ENCODE measurements at places on chromosomes 1 and 21.

- DNase-seq = no peak
Observed at GRCh38 chr1:116256875-116257274, 116.2 kb upstream of the ATP1A1 start.

- no peak for DNase-seq
Observed at GRCh38 chr21:33040215-33040614, 14.5 kb downstream of the OLIG2 start.

- DNase-seq = no peak
Observed at GRCh38 chr1:71796006-71796405, 486.3 kb downstream of the NEGR1 start.

- DNase-seq = no peak
Observed at GRCh38 chr1:220962031-220962751, 82.9 kb downstream of the HLX start.

- no peak for DNase-seq
Observed at GRCh38 chr1:109347511-109347910, 40.7 kb upstream of the MYBPHL start.

DNA sequence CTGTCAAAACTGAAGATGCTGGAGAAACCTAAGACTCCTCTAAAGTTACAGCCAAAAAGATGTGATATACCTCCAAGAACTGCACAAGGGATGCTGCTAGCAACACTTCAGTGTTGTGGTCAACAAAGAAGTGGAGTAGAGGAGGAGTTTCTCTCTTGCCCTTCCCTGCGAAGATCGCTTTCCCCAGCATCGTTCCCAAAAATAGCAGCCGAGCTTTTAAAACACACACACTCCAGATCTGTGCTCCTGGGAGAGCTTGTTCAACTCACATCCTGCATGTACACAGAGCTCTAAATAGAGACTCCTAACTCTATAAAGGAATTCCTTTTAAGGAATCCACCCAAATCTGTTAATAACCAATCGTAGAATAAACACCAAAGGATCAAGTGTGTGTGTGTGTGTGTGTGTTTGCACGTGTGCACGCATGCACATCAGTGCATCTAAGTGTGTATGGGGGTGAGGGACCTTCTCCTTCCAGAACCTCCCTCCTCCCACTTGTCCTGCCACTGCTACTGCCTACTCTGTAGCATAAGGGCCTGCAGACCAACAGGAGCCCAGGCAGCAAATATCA, 58.5 kb downstream of the PSMG1 start:
- DNase-seq = no peak

DNA sequence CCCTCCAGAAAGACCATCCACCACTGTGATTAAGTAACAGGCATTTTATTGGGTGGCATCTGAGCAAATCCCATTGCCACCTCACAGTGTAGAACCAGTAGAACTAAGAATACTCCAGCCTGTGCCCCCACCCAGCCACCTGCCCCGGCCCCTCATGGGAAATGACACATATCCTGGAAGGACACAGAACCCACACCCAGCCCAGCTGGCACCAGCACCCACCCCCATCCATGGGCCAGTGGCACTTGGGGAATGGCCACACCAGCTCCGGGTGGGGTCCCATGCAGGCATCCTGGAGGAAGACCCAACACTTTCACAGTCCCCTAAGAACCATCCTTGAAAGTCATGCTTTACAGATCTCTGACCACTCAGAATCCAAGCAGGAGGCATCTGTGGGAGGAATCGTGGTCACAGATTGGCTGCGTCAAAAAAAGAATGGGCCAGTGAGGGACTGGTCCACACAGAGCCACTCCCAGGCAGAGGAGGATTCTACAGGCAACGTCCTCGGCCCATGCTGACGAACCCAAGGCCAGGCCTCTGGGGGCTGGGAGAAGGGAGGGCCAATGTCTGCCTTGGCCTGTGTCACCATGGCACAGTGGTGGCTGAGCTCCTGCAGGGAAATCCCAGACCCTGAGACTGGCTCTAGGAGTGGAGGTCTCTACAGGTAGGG, 12.1 kb upstream of the TAS1R2 start:
- no peak for DNase-seq

DNA sequence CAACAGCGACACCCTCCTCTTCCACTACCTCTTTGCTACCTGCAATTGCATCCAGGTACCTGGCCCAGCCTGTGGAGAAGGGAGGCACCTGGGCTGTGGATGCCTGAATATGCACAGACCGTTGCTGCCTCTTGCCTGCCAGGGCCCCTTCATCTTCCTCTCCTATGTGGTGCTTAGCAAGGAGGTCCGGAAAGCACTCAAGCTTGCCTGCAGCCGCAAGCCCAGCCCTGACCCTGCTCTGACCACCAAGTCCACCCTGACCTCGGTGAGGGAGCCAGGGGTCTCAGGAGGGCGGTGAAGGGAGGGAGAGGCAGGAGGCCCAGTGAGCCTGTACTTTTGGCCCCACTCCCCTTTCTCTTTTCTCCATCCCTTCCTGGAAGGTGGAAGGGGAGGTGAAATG, 11.5 kb downstream of the PSRC1 start:
- DNase-seq = no peak
